ENCODE measurements at places on chromosomes 13 and 19.

DNA sequence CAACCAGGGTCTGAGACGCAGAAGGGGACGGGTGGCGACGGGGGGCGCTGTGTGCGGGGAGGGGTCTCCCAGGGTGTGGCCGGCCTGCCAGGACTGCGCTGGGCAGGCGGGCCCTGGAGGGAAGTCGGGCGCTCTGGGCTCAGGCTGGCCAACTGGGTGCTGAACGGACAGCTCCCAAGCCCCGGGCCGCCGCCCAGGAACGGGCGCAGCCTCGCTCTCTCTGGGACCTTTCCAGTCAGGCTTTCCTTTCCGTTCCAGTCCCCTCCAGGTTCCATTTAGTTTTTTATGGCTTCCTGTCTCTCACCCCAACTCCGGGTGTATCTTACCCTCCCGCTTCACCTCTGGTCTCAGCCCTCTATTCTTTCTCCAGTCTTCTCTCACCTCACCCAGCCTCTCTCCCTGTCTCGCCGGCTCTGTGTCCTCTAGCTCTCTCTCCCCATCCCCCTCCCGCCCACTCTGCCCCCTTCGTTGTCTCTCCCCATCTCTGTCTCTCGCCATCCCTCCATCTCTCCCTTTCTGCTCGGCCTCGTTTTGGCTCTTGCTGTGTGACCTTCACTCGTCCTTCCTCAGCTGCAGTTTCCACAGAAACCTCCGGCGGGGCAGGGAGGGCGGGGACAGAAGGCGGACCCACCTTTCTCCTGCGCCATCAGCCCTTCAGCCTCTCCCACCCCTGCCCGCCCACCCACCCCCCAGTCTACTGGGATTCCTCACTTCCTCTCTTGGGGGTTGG is 3.3 kb upstream of the ATP1A3 start:
- DNase-seq = no peak

DNA sequence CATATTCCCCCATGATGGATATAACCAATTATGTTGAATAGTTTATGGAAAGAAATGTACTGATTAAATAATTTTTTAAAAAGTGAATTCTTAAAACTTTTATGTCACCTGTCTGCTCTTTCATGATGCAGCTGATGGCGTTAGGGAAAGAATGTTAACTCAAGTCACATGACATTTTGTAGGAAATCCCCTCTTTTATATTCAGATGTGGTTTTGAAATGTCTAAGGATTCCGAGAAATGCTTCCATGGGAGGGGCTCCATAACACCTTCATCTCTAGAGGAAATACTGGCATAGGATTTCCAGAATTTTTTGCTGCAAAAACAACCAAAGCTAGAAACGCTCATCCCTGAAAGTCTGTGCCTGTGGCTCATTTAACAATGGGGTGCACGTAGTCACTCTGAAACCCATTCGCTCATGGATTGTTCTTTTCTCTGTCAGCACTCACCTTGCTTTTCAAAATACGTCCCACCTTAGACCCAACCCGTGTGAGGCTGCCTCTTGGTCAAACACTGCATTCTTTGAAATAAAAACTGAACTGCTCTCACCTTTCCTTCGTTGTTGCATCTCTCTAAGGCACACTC is 288.9 kb downstream of the SHISA2 start:
- no peak for DNase-seq

GRCh38 chr13:108276060-108276459 is 6.5 kb downstream of the TNFSF13B start:
- DNase-seq = no peak

DNA sequence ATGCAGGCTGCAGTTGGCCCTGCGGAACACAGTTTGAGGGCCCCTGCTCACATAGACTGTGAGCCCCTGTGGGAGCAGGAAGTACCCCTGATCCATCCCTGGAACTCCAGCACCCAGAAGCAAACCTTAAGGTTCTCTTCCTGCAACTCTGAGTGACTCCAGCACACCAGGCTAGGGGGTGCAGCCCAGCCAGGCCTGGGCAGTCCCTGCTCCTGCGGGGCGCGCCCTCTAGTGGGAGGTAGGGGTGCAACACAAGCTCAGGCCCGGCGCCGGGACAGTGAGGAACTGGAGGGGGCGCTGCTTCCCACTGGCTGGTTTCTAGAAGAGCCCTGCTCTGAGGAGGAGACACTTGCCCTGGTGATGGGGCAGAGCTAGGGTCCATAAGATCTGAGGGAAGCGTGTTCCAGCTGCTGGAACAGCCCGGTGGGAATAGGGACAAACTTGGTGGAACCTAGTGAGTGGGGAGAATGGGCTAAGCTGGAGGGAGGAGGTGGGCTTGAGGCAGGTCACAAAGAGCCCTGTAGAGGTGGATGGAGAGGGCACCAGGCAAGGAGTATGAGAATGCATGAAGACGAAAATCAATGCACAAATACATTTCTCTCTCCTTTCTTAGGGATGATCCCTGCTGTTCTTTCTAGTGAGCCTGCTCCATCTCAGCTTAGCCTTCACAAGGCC is 5.0 kb downstream of the ZSCAN5A start:
- no peak for DNase-seq

DNA sequence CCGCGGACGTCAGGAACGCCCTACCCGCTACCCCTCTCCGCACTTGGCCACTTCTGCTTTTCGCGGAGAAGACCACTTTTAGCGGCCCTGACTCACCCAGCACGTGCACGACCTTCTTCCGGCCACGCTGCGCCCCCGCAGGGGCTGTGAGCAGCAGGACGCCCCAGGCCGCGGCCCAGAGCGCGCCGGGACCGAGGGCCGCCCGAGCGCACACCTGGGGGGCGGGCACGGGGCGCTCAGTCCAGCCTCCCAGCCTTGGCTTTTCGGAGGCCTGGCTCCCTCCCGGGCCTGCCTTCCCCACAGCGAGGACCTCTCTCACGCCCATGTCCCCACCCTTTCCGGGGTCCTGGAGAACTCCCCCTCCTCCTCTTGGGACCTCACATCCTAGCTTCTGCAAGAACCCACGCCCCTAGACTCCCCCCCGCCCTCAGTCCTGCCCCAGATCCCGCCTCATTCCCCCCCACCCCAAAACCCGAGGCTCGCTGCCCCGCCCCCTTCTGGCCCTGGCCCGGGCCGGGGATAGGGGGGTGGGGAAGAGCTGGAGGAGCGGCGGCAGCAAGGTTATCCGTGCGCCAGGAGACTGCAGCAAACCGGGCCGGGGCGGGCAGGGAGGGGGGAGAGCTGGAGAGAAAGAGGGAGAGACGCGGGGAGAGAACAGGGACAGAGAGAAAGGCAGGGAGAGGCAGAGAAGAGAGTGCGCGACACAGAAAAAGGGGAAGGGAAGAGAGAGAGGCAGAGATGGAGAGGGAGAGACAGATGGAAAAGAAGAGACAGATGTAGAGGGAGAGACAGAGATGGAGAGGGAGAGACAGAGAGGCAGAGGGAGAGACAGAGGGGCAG is 11.5 kb downstream of the TM6SF2 start:
- no peak for DNase-seq

DNA sequence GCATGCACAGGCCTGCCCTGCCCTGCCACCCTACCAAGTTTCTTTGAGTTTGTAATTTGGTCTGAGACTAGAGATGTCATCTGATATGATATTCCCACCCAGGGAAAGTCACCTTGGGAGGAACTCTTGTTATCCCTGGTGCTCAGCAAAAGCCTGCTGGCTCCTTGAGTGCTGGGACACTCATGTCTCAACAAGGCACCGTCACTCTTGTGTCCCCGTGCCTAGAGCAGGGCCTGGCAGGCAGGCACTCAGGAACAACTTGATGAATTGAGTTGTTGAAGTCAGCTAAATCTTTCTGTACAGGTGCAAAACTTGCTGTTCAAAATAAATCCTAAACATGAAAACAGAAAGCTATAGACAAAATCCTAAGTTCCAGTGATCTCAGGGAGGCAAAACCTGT is 345.4 kb downstream of the KCNRG start:
- no peak for DNase-seq

DNA sequence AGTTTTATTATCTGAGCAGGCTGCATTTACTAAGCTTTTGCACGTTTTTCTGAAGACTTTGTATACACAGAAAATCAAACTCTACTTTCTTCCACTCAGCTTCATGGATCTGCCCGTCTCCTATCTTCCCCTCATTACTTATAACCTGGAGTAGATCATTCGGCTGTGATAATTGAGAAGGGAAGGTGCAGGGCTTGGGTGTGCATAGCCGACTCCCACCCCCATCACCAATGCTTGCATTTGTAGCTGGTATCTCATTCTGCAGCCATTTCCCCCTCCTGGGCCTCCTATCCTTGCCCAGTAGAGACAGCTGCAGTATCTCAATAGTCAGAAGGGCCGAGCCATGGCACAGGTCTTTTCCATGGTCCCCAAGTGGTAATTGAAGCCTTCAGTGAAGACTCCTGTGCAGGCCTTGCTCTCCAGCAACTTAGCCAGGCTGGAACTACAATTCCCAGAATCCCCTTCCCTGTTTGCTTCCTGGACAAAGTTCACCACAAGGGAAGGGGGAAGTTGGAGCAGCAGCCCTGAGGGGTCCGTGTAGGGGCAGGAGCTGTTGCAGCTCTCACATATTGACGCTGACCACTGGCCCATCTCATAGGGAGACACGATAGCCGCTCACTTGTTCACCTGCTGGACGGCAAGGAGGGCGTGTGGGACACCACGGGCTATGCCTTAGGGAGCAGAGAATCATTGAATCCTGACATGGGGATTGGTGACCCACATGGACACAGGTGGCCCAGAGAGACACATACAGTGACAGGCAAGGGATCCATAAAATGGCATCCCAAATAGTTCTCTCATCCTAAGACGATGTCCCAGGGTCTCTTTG is 2.1 kb upstream of the SIGLEC8 start:
- no peak for DNase-seq

GRCh38 chr19:45920458-45920857 is 5.9 kb upstream of the NANOS2 start:
- DNase-seq = no peak

DNA sequence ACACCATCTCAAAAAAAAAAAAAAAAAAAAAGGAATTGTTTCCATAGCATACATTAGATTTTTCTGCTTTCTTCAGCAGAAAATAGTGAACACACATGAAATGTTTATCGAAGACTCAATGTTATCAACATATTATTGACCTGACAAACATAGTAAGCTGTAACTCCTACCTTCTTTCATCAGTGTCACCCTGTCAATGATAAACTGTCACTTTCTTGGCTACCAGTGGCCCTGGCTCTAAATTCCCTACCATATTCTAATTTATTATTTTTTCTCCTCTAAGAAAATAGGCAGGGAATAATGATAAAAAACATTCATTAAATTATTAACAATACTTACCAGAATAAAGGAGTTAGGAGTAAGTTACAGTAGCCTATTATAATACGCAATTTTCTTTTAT is 127.3 kb upstream of the KLHL1 start:
- no peak for DNase-seq

- DNase-seq = peak; percentile 53
These were observed 3.1 kb upstream of the CTXN1 start for GRCh38 chr19:7928741-7929701.

GRCh38 chr19:6030214-6030507 is 52.2 kb upstream of the RANBP3 start:
- DNase-seq = no peak

DNA sequence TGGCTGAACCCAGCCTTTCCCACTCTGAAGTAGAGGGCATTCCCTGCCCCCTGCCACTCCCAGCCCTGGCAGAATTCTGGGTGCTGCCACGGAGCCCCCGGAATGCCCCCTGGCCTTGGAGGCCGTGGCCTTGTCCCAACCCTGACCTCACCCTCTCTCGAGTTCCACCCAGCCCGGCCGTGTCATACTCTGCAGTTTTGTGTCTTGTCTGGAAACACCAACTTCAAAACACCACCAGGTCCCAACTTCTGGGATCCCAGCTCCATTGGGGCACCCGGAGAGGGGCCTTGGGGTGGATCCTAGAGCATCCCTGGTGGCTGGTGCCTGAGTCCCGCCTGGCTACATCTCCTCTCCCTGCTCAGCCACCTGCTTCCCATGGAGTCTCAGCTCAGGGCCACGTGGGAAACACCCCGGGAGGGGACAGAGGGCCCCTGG is 81.4 kb upstream of the MCF2L start:
- DNase-seq = no peak

GRCh38 chr13:37295071-37295470 is 189.6 kb upstream of the CSNK1A1L start:
- DNase-seq = no peak

GRCh38 chr13:44300895-44301638 is 72.6 kb upstream of the SERP2 start:
- peak; percentile 55 for DNase-seq

DNA sequence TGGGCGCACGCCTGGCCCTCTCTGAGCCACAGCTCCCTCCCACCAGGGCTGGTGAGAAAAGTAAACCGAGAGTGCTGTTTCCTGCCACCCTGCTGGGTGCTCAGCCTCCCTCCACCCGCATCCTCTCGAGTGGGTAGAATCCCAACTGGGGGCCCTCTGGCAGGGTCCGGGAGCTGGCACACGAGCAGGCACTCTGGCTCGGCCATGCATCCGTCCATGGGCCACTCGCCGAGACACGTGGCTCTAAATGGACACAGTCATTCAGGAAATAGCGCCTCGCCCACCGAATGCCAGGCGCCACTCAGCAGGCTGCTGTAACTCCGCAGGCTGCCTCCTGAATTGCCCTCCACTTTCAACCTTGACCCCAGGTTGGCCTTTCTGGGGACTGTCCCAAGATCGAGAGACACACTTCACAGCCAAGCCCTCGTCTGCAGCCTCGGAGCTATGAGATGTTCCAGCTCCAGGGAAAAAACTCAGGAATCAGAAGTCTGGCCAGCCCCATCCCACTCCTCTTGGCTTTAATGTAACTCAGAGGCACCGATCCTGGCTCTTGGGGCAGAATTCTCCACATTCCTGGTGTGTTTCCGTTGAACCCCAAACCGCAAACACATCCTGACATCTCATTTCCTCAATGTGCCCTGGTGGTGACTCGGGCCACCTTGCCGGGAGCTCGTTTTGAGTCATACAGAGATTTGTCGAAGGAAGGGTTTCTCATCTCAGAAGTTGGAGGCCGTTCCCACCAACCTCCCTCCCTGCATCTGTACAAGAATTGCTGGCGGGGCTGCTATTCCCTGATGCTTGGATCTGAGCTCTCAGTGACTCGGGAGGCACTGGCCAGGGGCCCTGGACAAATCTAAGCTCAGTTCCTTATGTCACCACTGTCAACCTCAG is 14.1 kb downstream of the KLF2 start:
- DNase-seq = peak; percentile 98

DNA sequence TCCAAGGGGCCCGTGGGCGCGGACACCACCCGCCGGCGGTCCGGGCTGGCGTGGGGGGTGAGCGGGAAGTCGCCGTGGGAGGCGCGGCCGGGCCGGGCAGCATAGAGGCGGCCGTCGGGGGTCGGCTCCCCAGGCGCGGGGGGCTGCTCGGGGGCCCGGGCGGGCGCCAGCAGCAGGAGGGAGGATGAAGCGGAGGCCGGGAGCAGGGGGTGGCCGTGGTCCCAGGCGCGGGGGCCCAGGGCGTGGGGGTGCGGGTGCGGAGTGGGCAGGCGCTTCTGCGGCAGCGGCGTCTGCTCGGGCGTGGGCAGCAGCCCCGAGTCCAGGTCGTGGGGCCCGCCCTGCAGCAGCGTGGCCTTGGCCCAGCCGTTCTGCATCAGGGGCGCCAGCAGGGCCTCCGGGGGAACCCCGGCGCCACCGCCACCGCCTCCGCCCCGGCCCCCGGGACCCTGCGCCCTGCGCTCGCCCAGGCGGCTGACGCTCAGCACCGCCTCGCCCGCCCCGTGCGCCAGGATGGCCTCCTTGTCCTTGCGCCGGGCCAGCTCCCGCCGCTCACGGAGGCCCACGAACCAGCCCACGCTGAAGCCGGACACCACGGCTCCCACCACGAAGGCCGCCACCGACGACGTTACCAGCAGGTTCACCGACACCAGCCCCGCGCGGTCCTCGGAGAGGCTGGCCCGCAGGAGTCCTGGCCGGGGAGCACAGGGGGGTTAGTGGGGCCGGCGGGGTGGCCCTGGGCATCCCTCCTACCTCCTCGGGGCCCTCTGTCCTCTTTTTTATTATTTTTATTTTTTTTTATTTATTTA is 4.2 kb upstream of the LRG1 start:
- DNase-seq = no peak

- DNase-seq = no peak
These were observed 284.4 kb downstream of the GPC6 start for GRCh38 chr13:93511011-93511410.

All from RCC 7860 (cell line).